ENCODE measurements at places on chromosomes 4 and X. TPM values are rescaled to one million over a fixed set of nuclear protein-coding genes. Genes with fewer than 3 reads are reported as not detected.

- no peak for DNase-seq
These were observed 125.6 kb downstream of the THOC2 start for GRCh38 chrX:123607270-123607669.

Gene LNX1
- total RNA-seq = 25.0 TPM

Gene GAGE13
- total RNA-seq = not detected

DNA sequence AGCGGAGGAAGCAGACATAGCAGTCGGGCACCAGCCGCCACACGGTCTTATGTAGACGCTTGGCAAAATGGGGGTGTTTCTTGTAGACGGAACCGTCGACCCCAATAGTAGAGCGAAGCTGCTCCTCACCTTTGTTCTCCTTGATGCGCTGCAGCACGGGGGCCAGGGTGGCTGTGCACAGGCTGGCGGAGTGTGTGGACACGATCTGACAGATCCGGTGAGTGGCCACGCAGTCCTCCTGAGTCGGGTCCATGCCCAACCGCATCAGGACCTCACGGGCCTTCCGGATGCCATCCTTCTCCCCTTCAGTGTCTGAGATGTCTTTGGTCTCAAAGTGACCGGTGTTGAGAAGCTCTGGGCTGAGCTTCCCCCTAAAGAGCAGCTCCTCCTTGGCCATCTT, 153.0 kb downstream of the TENT5D start:
- no peak for DNase-seq

DNA sequence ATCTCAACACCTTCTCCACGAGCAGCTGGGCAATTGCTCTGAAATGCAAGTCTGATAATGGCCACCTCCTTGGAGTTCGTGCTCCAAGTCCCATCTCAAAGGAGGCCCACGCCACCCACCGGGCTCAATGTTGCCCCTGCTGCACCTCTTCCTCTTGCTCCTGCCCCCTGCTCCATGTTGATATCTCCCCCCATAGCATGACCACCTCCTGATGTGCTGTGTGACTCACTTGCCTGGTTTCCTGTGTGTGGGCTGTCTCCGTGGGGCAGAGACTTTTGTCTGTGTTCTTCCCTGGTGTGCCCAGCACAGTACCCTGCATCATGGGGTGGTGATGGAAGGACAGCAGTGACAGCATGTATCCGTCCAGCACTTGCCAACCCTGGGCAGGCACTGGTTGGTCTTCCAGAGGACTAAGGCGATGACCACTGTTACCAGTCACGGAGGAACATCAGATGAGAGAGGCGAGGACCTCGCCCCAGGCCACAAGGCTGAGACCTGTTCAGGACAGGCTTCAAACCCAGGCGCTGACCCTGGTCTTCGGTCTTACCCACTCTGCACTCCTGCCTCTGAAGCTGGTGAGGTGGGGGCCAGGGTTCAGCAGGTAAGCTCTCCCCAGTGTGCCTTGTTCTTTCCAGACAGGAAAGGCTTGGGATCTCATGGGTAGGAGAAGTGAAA, 104.6 kb upstream of the LRPAP1 start:
- DNase-seq = no peak

DNA sequence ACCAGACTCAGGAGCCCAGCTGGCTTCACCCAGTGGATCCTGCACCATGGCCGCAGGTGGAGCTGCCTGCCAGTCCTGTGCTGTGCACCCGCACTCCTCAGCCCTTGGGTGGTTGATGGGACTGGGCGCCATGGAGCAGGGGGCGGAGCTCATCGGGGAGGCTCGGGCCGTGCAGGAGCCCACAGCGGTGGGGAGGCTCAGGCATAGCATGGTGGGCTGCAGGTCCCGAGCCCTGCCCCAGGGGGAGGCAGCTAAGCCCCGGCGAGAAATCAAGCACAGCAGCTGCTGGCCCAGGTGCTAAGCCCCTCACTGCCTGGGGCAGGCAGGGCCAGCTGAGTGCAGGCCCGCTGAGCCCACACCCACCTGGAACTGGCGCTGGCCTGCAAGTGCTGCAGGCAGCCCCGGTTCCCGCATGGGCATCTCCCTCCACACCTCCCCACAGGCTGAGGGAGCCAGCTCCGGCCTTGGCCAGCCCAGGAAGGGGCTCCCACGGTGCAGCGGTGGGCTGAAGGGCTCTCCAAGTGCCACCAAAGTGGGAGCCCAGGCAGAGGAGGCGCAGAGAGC, 464.1 kb upstream of the DIPK2B start:
- DNase-seq = no peak

DNA sequence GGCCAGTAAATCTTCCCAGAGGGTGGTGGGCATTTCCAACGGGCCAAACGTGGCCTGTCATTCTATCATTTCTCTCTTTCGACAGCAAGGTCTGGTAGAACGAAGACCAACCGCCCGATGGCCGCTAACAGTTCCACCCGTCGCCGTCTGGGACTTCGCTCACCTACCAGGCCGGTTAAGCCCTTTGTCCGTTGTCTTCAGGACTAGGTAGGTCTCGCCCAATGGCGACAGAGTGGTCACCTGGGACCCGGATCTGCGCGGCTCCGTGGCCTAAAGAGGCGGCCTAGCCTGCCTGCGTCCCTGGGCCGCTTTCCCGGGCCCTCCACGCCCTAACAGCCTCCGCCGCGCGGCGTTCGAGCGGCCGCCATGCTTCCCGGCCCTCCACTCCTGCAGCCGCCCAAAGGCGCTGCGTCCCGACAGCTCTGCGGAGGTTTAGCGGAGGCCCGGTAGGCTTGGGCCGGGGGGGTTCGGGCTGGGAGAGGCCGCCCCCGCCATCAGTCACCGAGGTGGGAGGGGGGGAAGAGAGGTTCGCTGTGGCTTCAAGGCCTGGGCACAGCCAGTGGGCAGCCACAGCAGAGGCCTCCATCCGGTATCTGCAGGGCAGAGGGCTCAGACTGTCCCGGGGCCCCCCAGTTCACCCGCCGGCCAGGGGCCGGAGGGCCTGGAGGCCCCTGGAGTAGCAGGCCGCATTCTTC, 194.0 kb upstream of the BRWD3 start:
- no peak for DNase-seq

Measured in colonic mucosa (tissue), 4 donors.